ENCODE measurements at places on chromosomes 16 and 17.

- DNase-seq, result peak; percentile 20
Observed at GRCh38 chr17:67637901-67638641, 79.7 kb upstream of the NOL11 start.

- no peak for DNase-seq
Observed at GRCh38 chr17:80526116-80526910, 18.3 kb upstream of the RPTOR start.

DNA sequence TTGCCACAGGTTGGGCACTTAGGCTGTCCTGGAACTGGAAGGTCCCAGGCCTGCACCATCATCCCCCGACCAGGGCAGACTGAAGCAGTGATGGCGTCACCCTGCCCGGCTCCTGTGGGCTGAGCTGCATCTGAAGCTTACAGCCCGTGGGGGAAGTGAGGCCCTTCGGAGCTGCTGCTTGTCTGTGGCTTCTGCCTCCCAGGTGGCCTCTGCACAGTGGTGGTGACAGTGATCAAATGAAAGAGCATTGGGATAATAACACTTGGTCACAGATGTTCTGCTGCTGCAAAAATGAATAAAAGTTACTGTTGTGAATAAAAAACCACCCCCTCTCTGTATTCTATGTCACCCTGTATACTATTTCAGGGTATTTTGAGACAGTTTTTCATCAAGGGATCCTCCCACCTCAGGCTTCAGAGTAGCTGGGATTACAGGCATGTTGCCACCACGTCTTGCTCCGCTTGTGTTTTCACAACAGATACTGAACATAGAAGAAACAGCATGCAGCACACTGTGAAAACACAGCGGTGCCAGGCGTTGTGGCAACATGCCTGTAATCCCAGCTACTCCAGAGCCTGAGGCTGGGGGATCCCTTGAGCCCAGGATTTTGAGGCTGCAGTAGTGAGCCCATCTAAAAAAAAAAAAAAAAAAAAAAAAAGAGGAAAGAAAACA is 165.0 kb downstream of the LGALS9B start:
- no peak for DNase-seq

GRCh38 chr16:50193594-50193993 is 40.5 kb downstream of the TENT4B start:
- DNase-seq, result no peak

- DNase-seq, result no peak
Observed at GRCh38 chr17:61000911-61001310, 323.3 kb downstream of the BCAS3 start.

- DNase-seq, result peak; percentile 92
Observed at GRCh38 chr16:2159175-2159838, 3.7 kb downstream of the TRAF7 start.

DNA sequence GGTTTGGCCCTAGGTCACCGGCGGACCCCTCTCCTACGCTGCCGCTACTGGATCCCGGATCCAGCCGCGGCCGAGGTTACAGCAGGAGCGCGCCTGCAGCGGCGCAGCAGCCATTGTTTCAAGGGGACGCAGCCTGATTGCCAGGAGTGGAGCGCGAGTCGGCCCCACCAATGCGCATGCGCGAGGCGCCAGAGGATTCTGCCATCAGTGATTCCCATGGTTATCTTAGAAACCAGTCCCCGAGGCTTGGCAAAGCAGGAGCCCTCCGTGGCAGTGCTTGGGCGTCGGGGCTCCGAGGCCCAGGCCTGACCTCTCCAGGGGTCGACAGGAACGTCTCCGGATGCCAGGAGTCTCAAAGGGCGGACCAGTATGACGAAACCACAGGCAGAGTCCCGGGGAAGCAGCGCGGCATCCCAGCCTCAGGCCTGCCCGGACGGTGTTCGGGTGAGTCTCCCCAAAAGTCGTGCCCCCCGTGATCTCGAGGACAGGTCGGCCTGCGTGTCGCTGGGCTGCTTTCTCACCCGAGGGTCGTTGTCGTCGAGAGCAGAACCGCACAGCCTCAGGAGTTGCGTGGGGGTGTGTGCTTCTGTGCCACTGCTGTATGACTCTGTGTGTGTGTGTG is 608.5 kb downstream of the KCNJ18 start:
- no peak for DNase-seq

DNA sequence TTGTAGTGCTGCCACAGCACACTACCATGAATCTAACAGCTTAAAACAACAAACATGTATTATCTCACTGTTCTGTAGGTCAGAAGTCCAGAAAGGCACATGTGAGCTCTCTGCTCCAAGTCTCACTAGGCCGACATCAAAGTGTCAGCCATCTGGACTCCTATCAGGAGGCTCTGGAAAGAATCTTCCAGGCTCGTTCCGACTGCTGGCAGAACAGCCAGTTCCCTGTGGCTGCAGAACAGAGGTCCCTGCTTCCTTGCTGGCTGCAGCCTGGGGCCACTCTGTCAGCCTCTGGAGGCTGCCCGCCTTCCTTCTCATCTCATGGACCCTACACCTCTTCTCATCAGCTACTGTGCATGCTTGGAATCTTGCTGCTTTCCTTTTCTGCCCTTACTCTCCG is 168.9 kb downstream of the CBLN1 start:
- peak; percentile 84 for DNase-seq

- no peak for DNase-seq
Observed at GRCh38 chr17:74287031-74287602, 13.1 kb downstream of the DNAI2 start.

GRCh38 chr16:78735337-78735736 is 635.9 kb downstream of the WWOX start:
- no peak for DNase-seq

- no peak for DNase-seq
Observed at GRCh38 chr17:19260958-19261357, 23.8 kb downstream of the EPN2 start.

GRCh38 chr16:11224894-11225676 is 30.9 kb downstream of the SOCS1 start:
- DNase-seq, result no peak

DNA sequence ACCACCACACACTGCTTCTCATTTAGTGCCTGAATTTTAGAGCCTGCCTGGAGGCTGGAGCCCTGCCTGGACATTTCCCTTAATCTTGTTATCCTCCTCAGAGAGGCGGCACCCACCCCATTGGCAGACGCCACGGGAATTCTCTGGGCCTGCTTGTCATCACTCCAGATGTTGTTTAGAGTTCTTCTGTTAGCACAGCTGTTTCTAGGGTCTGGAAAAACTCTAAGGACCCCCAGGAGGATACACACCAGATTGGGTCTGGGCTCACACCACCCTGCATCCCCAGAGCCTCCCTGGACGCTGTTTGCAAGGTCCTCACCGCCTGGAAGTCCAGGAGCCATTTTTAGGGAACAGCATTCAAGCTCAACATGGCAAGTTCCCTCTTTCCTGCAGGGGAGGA is 565 bp upstream of the XAF1 start:
- DNase-seq, result peak; percentile 85

DNA sequence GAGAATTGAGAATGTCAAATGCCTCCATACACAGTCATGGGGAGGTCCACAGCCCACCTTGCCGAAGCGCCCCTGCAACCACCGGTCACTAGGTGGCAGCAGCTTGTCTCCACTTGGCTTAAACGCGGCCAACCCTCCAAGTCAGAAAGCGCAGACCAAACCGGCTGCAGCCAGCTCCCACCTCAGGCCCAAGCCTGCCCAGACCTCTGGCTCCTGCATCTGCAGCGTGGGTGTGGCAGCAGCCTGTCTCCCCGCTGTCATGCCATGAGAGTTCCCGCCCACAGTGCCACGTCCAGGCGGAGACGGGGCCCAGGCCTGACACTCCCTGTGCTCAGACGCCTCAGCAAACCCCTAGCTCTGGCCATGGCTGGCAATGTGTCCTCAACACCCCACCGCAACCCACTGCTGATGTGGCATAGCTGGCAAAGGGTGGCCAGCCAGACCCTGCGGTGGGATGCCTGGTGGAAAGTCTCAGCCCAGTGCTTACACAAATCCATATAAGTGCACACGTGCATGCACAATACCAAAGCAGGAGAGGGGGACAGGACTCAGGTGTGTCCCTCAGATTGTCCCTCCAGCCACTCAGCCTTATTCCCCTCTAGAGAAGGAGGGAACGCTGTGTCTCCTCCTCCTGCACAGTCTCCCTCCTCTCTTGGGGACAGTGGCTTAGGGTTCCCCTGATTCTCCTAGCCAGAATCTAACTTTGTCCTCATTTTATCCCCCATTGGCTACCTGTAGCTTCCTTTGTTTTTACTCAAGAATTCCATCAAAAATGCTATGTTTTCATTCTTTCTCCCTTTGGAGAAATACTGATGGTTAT is 10.9 kb downstream of the COPZ2 start:
- DNase-seq, result peak; percentile 95

GRCh38 chr16:11215935-11216556 is 40.0 kb downstream of the SOCS1 start:
- DNase-seq, result no peak

GRCh38 chr16:61165797-61166196 is 870.4 kb downstream of the CDH8 start:
- no peak for DNase-seq

- DNase-seq, result no peak
Observed at GRCh38 chr16:88793251-88793954, 8.4 kb upstream of the PIEZO1 start.

DNA sequence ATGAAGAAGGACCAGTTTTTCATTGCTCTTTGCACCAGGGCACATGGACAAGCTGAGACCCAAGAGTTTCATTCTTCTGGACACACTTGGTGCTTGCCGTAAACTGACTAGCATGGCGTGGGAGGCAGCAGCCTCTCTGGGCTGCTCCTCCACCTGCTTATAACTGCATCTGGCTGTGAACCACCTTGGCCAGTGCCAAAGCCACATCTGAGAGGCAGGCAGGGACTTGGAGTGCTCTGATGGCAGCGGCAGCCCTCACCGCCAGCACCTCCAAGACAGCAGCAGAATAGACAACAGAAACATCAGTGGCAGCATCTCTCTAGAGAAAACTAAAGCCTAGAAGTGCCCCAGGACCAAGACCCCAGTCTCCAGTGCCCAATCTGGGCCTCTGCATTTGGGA is 4.7 kb downstream of the KRT37 start:
- no peak for DNase-seq

GRCh38 chr16:46706642-46707041 is 17.2 kb downstream of the ORC6 start:
- DNase-seq, result no peak

DNA sequence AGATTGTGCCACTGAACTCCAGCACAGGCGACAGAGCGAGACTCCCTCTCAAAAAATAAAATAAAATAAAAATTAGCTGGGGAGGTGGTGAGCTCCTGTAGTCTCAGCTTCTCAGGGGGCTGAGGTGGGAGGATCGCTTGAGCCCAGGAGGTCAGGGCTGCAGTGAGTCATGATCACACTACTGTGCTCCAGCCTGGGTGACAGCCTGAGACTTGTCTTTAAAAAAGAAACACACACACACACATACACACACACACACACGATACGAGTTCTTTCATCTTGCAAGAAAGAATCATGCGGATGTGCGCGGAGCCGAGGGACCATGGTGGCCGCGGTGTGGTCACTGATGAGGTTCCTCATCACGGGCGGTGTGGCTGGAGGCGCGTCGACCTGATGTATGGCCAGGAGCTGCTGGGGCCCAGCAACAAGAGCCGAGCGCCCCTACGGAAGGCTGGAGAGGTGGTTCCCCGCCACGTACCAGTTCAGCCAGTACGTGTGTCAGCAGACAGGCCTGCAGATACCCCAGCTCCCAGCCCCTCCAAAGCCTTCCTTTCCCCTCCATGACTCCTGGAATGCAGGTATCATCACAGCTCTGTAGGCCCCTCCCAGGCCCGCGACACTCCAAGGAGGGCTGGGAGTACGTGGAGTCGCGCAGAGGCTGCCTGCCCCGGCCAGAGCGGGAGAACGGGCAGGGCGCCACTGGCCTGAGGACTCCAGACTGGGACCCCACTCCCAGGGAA is 20.7 kb downstream of the NXN start:
- no peak for DNase-seq

DNA sequence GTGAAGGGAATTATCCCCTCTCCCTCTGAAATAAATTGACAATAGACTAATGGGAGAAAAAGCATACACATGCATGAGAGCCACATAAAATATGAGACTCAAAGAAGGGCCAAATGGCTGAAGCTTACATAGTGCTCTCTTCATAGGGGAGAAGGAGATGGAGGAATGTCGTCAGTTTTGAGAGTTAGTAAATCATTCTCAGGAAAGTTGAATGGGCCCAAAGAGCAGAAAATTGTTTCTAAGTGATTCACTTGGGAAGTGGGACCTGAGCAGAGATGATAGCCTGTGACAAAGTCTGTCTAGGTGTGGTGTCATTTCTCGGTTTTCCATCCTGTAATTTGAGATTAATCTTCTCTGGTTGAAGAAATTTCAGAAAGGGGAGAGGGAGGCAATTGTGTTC is 35.0 kb downstream of the BCAS3 start:
- DNase-seq, result no peak

DNA sequence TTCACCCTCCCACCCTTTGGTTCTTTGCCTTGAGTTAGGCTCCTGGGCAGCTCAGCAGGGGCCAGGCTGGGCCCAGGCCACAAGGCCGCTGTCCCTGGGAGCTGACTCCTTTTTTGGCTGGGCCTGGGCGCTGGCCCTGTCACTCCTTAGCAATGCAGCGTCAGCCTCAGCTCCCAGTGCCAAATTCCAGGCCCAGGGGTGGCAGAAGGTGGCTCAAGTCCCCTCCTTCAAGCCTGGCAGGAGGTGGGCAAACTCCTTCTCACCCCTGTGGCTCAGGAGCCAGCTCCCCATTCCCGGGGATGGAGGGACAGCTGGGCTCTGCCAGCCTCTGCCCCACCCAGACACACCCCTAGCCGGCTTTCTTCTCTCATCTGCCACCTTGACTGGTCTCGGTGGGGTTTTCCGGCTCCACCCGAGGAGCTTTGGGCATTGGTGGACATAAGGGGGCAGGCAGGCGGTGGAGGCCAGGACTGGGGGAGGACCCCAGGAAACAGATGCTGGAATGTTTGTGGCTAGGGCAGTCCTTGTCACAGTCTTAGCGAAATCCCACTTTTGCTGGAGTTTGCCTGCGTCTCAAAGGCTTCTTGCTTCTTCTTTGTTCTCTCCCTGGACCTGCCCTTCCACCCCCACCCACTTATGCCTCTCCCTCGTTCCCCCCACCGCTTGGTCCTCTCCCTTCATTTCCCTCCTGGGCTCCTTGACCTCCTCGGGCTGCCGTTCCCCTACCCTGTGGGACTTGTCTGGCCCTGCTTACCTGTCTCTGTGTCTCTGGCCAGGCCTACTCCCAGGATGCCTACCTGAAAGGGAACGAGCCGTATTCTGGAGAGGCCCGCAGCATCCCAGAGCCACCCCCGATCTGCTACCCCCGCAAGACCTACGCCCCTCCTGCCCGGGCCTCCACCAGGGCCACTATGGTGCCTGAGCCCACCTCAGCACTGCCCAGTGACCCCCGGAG is 37.4 kb downstream of the ARHGAP23 start:
- peak; percentile 94 for DNase-seq

- no peak for DNase-seq
Observed at GRCh38 chr17:39151943-39152818, 744 bp upstream of the PLXDC1 start.

GRCh38 chr16:14303639-14304394 is 232.7 kb downstream of the MRTFB start:
- no peak for DNase-seq

All from posterior vena cava (tissue), 2 donors.